ENCODE measurements at places on chromosomes 7 and 10. TPM values are rescaled to one million over a fixed set of nuclear protein-coding genes. Genes with fewer than 3 reads are reported as not detected.

DNA sequence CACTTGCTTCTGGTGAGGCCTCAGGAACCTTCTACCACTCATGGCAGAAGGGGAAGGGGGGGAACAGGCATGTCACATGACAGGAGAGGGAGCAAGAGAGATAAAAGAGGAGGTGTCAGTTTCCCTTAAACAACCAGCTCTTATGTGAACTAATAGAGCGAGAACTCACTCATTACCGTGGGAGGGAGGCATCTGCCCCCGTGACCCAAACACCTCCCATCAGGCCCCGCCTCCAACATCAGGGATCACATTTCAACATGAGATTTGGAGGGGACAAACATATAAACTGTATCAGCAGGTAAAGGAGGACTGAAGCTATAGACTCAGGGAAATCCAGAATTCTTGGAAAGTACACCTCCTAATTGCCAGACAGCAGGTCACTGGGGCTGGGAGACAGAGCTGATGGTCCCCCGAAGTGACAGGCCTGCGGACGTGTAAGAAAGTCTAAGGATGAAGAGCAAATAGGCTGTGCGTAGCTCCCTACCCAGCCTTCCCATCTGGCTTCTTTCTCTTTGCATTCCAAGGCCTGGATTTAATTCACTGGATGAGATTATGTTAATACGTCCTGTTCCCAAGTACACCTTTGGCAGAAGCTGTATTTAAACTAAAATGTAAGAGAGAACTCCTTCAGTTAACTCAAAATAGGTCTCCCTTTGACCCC lies 186.7 kb upstream of the LYZL2 start:
- no peak overlapping the region for H3K27ac ChIP-seq
- no peaks in the 10 kb centered on the region for H3K27me3 ChIP-seq
- no peak for DNase-seq

DNA sequence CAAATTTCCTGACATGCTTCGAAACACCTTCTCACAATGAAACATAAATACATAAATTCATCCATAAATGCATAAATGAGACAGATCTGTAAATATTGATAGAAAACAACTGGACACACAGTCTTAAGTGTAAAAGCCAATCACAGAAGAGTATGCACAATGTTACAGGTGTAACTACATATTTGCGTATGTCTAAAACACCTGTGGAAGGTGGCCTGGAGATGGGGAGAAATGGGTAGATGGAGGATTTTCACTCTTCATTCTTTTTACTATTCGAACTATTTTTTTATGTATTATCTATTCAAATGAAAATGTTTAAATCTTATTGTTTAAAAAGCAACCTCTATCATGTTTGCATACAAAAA lies 860 bp downstream of the IQUB start:
- peaks cover 17% of the 10 kb centered on the region for H3K27me3 ChIP-seq
- no peaks in the 10 kb centered on the region for H3K36me3 ChIP-seq
- peaks cover 26% of the 10 kb centered on the region for H3K4me1 ChIP-seq
- no peak for DNase-seq

Gene RPP30
- 103 TPM for total RNA-seq

Gene GLRX3
- 123 TPM for total RNA-seq

- H3K27me3 ChIP-seq: no peaks in the 10 kb centered on the region
- H3K4me1 ChIP-seq: peaks cover 37% of the 10 kb centered on the region
- no peak overlapping the region for H3K27ac ChIP-seq
- DNase-seq: peak; percentile 3
- no peak overlapping the region for H3K4me3 ChIP-seq
- no peaks in the 10 kb centered on the region for H3K36me3 ChIP-seq
These were observed 17.0 kb upstream of the ZMIZ1 start for GRCh38 chr10:79051766-79052165.

DNA sequence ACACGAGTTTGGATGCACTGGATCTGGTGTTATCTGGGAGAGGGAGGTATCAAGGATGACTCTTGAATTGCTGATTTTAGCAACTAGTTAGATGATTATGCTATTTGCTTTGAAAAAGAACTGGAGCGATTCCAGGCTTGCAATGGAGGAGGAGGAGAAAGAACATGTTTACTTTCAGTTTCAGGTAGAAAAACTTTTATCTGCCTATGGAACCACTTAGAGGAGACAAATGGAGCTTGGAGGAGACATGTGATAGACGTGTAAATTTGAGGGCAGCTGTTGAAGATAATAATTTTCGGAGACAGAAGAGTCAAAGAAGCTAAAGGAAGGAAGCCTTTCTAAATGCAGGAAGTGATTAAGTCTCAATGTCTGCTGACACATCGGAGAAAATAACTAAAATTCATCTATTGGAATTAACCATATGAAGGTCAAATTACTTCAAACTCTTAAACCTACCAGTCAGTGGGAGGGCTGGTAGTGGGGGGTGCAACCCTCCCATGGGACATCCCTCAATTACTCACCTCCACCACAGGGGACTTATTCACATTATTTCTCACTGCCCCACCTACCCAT lies 56.4 kb upstream of the GNAI1 start:
- H3K4me1 ChIP-seq: peaks cover 12% of the 10 kb centered on the region
- H3K4me3 ChIP-seq: peak overlapping the region; percentile 34
- H3K27ac ChIP-seq: peak overlapping the region; percentile 74
- no peaks in the 10 kb centered on the region for H3K36me3 ChIP-seq
- no peaks in the 10 kb centered on the region for H3K27me3 ChIP-seq

All from activated CD4-positive, alpha-beta T cell treated with anti-CD3 and anti-CD28 coated beads for 36 hours (primary cell).